ENCODE measurements at places on chromosomes 16 and 17.

- DNase-seq = no peak
Measured at GRCh38 chr16:66970775-66971720, 10.0 kb downstream of the CES3 start.

DNA sequence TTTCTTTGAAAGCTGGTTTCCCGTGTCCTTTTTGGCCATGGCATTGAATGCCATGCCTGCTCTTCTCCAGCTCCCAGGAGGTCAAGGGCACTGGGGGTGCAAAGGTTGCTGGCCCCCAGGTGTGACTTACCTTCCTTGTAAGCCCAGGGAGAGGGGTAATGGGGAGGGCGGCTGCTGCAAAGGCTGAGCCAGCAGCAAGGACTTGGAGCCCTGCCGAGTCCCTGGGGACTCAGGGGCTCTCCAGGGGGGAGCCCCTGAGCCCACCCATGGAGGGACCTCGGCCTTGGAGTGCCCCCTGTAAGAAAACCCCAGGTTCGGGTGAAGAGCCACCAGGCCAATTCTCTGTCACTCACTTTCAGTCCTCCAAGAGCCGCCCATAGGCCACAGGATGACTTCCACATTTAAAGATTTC is 5.9 kb upstream of the CCL22 start:
- DNase-seq = no peak

DNA sequence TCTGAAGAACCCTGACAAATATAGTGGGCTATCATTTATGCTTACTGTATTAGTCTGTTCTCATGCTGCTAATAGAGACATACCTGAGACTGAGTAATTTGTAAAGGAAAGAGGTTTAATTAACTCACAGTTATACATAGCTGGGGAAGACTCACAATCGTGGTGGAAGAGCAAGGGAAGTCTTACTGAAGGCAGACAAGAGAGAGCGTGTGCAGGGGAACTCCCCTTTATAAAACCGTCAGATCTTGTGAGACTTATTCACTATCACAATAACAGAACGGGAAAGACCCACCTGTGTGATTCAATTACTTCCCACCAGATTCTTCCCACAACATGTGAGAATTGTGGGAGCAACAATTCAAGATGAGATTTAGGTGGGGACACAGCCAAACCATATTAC is 526.8 kb upstream of the GOT2 start:
- no peak for DNase-seq

DNA sequence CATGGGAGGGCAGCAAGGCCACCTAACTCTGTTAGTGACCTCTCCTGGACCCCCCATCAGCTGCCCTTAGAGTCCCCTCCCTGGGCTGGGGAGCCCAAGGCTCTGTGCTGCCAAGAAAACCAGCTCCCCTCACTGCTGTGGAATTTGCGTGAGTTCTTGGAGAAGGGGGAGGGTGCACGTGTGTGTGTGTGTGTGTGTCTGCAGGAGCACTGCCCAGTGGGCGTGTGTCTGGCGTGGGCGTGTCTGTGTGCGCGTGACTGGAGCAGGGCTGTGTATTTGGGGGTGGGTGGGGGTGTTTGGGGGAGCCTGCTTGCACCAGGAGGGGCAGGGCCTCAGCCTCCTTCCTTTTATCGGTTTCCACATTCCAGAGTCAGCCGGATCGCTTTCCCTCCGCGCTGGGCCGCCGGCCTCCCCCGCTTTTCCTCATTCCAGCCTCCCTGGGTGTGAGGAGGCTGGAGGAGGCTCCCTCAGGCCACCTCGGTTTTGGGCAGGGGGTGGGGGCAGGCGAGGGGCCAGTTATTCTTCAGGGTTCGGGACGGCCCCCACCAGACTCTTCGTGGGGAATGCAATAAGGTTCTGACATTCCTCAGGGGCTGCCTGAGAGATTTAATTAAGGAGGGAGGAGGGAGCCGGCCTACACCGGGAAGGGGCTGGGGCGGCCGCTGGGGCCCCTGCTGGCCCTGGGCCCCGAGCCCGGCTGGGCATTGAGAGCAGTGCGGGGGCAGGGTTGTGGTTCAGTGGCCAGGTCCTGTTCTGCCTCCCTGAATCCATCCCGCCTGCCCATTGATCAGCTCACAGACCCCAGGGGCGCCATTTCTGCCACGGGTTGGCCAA is 2.5 kb downstream of the VASN start:
- DNase-seq = no peak

Measured in dorsolateral prefrontal cortex (tissue), 122 donors.